Thoracic aorta (tissue), 2 donors: ENCODE measurements at places on chromosomes 4 and X.

DNA sequence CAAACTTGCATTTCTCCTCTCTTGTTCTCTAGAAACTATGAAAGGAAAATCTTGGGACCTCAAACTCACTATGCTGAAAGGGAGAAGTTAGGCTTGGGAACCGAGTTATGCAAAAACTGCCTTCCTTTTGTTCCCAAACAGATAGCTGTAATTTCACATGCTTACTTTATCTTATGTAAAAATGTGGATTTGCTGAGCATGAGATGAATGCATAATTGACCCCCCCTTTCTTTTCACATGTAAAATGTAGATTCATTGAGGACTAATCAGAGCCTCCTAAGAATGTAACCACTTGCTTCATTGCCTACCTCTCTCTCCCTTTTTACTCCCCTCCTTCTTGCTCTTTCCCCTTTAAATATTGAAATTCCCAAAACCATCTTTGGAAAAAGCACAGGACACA lies 18.0 kb downstream of the TBC1D9 start:
- DNase-seq: no peak
- H3K27me3 ChIP-seq: no peaks in the 10 kb centered on the region
- no peak overlapping the region for H3K4me3 ChIP-seq
- peaks cover 12% of the 10 kb centered on the region for H3K4me1 ChIP-seq

GRCh38 chrX:13099121-13099520 lies 54.7 kb upstream of the FAM9C start:
- H3K36me3 ChIP-seq: no peaks in the 10 kb centered on the region
- H3K27ac ChIP-seq: peak overlapping the region; percentile 69
- H3K27me3 ChIP-seq: no peaks in the 10 kb centered on the region
- H3K4me3 ChIP-seq: no peak overlapping the region
- DNase-seq: no peak

DNA sequence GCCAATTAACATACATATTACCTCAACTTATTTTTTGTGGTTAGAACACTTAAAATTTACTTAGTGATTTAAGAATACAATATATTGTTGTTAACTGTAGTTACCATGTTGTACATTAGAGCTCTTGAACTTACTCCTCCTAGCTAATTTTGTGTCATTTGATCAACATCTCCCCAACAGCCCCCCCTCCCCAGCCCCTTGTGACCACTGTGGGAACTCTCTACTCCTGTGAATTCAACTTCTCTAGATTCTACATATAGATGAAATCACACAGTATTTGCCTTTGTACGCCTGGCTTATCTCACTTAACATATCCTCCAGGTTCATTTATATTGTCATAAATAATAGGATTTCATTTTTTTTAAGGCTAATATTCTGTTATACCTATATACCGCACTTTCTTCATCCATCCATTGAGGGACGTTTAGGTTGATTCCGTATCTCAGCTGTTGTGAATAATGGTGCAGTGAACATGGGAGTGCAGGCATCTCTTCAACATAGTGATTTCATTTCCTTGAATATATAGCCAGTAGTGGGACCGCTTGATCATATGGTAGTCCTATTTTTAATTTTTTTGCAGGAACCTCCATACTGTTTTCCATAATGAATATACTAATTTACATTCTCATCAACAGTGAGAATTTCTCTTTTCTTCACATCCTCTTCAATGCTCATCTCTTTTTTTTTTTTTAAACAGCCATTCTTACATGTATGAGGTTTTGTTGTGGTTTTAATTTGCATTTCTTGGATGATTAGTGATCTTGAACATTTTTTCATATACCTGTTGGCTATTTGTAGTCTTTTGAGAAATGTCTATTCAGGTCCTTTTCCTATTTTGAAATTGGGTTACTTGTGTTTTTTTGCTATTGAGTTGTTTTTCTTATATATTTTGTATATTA lies 66.8 kb downstream of the RAPGEF2 start:
- no peak overlapping the region for H3K4me3 ChIP-seq
- peaks cover 22% of the 10 kb centered on the region for H3K4me1 ChIP-seq
- H3K36me3 ChIP-seq: no peaks in the 10 kb centered on the region
- no peaks in the 10 kb centered on the region for H3K27me3 ChIP-seq
- no peak for DNase-seq
- H3K27ac ChIP-seq: no peak overlapping the region

GRCh38 chr4:170271723-170272122 lies 182.0 kb upstream of the AADAT start:
- no peak overlapping the region for H3K4me3 ChIP-seq
- no peak for DNase-seq
- no peaks in the 10 kb centered on the region for H3K4me1 ChIP-seq
- H3K27ac ChIP-seq: no peak overlapping the region
- no peaks in the 10 kb centered on the region for H3K27me3 ChIP-seq

DNA sequence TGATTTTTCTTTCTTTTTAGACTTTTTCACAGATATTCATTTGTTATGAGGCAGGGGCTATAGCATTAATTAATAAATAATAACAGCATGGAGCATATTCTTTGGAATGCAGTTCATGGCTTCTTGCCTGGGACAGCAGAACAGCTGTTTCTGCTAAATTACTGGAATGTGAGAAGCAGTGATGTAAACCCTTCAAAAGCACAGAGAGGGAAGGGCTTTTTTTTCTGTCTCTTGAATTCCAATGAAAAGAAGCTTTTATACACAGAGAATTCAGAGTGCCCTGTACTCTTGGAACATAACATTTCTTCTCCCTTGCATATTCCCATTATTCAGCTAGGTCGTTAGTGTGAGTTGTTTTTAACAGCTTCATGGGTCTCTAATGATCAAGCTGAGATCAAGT lies 28.5 kb upstream of the ANK2 start:
- no peak overlapping the region for H3K27ac ChIP-seq
- no peaks in the 10 kb centered on the region for H3K36me3 ChIP-seq
- no peak for DNase-seq
- H3K4me3 ChIP-seq: no peak overlapping the region
- H3K4me1 ChIP-seq: no peaks in the 10 kb centered on the region
- H3K27me3 ChIP-seq: no peaks in the 10 kb centered on the region

GRCh38 chr4:19675172-19675811 lies 576.4 kb upstream of the SLIT2 start:
- no peak overlapping the region for H3K27ac ChIP-seq
- H3K36me3 ChIP-seq: no peaks in the 10 kb centered on the region
- H3K4me3 ChIP-seq: no peak overlapping the region
- no peaks in the 10 kb centered on the region for H3K27me3 ChIP-seq
- no peak for DNase-seq
- H3K4me1 ChIP-seq: peaks cover 9% of the 10 kb centered on the region

GRCh38 chr4:98444371-98444770 lies 183.2 kb downstream of the RAP1GDS1 start:
- H3K36me3 ChIP-seq: peaks cover 6% of the 10 kb centered on the region
- no peaks in the 10 kb centered on the region for H3K27me3 ChIP-seq

GRCh38 chrX:253451-254297 lies 27.5 kb upstream of the PLCXD1 start:
- H3K27ac ChIP-seq: no peak overlapping the region
- no peaks in the 10 kb centered on the region for H3K4me1 ChIP-seq
- no peaks in the 10 kb centered on the region for H3K27me3 ChIP-seq
- no peaks in the 10 kb centered on the region for H3K36me3 ChIP-seq

GRCh38 chrX:40570346-40571093 lies 10.2 kb upstream of the ATP6AP2 start:
- no peak overlapping the region for H3K27ac ChIP-seq
- no peaks in the 10 kb centered on the region for H3K36me3 ChIP-seq
- no peaks in the 10 kb centered on the region for H3K27me3 ChIP-seq
- H3K4me1 ChIP-seq: no peaks in the 10 kb centered on the region

DNA sequence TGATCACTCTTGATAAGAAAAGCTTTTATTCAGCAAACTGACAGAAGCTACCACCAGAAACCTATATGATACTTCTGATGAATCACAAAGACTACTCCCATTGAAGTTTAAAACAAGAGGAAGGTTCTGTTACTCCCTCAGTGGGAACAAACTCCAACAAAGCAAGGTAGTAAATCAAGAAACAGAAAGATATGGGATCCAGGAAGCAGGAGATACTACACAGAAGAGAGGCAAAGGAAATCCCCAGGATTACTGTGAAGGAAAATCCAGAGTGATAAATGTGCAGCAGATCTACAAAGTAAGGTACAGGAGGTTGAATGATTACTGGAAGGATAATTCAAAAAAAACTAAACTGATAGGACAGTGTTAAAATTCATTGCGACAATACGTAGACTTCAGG lies 222.4 kb downstream of the HHIP start:
- H3K36me3 ChIP-seq: no peaks in the 10 kb centered on the region
- no peaks in the 10 kb centered on the region for H3K27me3 ChIP-seq
- no peak for DNase-seq
- H3K4me1 ChIP-seq: peaks cover 4% of the 10 kb centered on the region
- no peak overlapping the region for H3K27ac ChIP-seq

GRCh38 chr4:150141756-150142155 lies 63.5 kb downstream of the DCLK2 start:
- no peak overlapping the region for H3K27ac ChIP-seq
- H3K27me3 ChIP-seq: no peaks in the 10 kb centered on the region
- no peaks in the 10 kb centered on the region for H3K36me3 ChIP-seq
- H3K4me3 ChIP-seq: peak overlapping the region; percentile 46
- peaks cover 27% of the 10 kb centered on the region for H3K4me1 ChIP-seq

- peaks cover 28% of the 10 kb centered on the region for H3K4me1 ChIP-seq
- peak overlapping the region; percentile 30 for H3K4me3 ChIP-seq
- DNase-seq: no peak
- H3K27ac ChIP-seq: no peak overlapping the region
These were observed 139.4 kb upstream of the CPEB2 start for GRCh38 chr4:14862891-14863290.

DNA sequence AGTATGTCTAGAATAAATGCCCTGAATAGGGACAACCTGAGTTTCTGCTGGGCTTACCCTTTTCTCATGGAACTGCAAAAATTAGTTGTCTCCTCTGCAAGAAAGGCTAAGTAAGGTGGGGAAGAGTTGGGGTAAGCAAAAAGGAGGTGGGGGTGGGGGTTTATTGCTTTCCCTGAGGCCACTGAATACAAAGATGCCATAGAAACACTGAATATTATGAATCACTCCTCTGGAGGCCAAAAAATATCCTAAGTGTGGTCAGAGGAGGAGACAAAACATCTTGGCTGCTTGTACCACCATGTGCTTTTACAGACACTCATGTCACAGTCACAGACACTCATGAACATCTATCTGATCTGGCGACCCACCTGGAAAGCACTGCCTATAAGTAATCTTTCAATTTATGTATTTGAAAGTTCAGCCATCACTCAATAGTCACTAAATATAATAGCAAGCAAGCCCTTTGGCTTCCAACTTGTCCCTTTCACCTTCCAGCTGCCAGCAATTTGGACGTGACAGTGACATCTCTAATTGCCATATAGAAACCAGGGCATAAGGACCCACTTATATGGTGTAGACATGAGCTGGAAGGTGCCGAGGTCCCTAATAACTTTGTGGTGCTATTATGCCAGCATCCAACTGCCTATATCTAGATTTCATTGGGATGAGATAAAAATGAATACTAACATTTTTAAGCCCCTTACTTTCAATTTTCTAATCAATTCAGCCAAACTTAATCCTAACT lies 122.7 kb upstream of the CBR4 start:
- peak overlapping the region; percentile 77 for H3K27ac ChIP-seq
- H3K4me1 ChIP-seq: peaks cover 25% of the 10 kb centered on the region
- peaks cover under 1% of the 10 kb centered on the region for H3K36me3 ChIP-seq
- DNase-seq: no peak
- no peaks in the 10 kb centered on the region for H3K27me3 ChIP-seq

DNA sequence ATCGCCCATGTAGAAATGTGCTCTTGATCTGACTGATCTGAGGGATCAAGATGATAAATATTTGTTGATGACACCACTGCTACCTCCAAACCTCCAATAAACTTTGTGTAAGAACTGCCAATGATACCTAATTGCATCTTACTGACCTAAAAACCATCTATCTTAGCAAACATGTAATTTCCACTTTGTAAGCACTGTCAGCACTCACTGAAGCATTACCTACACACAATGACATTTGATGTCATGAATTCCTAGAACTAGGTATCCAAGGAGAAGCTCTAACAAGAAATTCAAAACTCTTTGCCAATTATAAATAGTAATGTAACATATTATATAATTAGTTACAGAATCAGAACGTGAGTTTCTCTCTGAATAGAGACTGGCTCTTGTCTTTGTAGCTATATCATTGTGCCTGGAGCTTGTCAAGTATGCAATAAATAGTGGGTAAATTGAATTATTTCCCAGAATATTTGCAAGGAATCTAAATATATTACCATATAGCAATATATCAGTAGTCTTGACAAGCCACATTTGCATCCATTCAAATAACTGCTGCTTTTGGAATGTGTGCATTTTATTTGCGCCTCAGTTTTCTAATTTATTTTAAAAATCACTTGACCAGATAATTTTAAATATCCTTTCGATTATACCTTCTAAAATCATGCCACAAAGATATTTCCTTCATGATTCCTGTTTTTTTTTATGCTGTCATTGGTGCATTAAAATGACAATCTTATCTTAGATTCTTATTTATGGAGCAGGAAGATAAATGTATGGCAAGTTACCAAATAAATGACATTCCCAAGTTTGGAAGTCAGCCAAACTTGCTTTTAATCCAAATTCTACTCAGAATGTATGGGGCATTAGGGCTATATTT lies 232.3 kb upstream of the NEIL3 start:
- H3K4me1 ChIP-seq: no peaks in the 10 kb centered on the region
- no peaks in the 10 kb centered on the region for H3K27me3 ChIP-seq
- H3K36me3 ChIP-seq: no peaks in the 10 kb centered on the region
- DNase-seq: no peak
- H3K27ac ChIP-seq: no peak overlapping the region

DNA sequence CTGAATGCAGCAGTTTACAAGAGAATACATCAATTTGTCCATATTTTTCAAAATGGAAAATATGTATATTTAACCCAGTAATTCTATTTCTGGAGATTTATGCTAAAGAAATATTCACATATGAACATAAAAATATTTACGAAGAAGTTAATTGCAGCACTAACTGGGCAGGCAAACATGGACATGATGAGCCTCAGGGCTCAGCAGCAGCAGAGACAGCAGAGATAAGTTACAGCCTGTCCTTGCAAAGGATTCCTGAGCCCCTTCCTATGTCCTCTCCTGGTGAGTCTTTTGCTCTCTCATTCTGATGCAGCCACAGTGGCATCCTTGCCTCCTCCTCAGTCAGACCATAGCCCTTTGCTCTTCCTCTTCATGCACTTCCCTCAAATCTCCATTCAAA lies 680.6 kb upstream of the CPEB2 start:
- H3K36me3 ChIP-seq: no peaks in the 10 kb centered on the region
- H3K27ac ChIP-seq: no peak overlapping the region
- no peaks in the 10 kb centered on the region for H3K27me3 ChIP-seq

DNA sequence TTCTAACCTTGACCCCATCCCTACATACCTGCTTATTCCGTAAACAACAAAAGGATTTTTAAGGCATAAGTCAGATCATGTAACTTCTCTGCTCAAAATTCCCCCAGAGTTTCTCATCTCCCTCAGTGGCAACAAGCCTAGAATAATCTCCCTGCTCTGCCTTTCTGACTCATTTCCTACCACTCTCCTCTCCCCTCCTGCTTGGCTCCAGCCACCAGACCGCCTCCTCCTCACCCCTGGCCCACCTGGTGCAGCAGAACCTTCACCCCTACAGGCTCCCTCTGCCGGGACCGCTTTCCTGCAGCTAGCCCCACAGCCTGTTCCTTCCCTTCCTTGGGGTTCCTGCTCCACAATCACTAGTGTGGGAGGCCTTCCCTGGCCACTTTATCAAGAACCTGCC lies 32.1 kb downstream of the TSPAN5 start:
- H3K4me3 ChIP-seq: no peak overlapping the region
- no peak for DNase-seq
- peaks cover 38% of the 10 kb centered on the region for H3K4me1 ChIP-seq
